NCI-H460 (cell line): ENCODE measurements at places on chromosomes 2 and 18.

GRCh38 chr2:9045595-9045994 is 42.1 kb upstream of the MBOAT2 start:
- no peak for DNase-seq

GRCh38 chr2:55618025-55618274 is 528 bp upstream of the PPP4R3B start:
- no peak for DNase-seq

- DNase-seq = no peak
Measured at GRCh38 chr2:98811766-98812165, 80.8 kb upstream of the MGAT4A start.

GRCh38 chr2:26710145-26710544 is 17.6 kb downstream of the KCNK3 start:
- no peak for DNase-seq

- DNase-seq = no peak
Measured at GRCh38 chr2:9366026-9366425, 57.3 kb downstream of the ITGB1BP1 start.

- no peak for DNase-seq
Measured at GRCh38 chr18:33577685-33578517, at the start of gene ASXL3. Gene ASXL3, plus strand, starts transcription at chr18:33578219. Its CDS starts 413 bp downstream, at chr18:33578632.

- no peak for DNase-seq
Measured at GRCh38 chr18:60247103-60247502, 125.5 kb downstream of the MC4R start.

DNA sequence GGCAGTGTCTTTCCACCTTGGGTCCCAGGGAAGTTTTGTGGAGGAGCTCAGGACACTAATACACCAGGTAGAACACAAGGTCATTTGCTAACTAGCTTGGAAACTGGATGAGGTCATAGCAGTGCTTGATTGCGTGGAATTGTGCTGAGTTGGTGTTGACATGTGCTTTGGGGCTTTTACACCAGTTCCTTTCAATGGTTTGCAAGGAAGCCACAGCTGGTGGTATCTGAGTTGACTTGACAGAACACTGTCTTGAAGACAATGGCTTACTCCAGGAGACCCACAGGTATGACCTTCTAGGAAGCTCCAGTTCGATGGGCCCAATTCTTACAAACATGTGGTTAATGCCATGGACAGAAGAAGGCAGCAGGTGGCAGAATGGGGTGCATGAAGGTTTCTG is 5.9 kb downstream of the CTLA4 start:
- DNase-seq = no peak

- no peak for DNase-seq
Measured at GRCh38 chr2:15820927-15821326, 119.4 kb upstream of the MYCN start.

- no peak for DNase-seq
Measured at GRCh38 chr18:42509750-42510415, 554.8 kb downstream of the PIK3C3 start.

GRCh38 chr2:24920809-24921441 is 888 bp upstream of the ADCY3 start:
- DNase-seq = no peak

DNA sequence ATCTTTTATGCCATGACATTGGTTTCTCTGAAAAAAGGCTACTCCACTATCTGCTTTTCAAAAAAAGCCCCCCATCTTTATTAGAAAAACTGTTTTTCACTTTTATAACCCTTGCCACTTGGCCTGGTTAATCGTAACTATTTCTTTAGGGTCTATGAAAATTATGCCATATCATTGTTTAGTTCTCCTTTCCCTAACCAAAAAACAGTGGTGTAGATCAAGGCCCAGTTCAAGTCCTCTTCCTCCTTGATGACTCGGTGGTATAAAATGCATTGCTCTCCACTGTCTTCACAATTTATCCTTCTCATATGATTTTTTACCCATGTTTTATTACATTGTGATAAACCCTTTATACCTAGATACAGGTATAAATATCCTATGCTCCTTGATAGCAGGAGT is 205.5 kb downstream of the ZNF521 start:
- no peak for DNase-seq

GRCh38 chr2:3432693-3433338 is 53.3 kb downstream of the TRAPPC12 start:
- no peak for DNase-seq

DNA sequence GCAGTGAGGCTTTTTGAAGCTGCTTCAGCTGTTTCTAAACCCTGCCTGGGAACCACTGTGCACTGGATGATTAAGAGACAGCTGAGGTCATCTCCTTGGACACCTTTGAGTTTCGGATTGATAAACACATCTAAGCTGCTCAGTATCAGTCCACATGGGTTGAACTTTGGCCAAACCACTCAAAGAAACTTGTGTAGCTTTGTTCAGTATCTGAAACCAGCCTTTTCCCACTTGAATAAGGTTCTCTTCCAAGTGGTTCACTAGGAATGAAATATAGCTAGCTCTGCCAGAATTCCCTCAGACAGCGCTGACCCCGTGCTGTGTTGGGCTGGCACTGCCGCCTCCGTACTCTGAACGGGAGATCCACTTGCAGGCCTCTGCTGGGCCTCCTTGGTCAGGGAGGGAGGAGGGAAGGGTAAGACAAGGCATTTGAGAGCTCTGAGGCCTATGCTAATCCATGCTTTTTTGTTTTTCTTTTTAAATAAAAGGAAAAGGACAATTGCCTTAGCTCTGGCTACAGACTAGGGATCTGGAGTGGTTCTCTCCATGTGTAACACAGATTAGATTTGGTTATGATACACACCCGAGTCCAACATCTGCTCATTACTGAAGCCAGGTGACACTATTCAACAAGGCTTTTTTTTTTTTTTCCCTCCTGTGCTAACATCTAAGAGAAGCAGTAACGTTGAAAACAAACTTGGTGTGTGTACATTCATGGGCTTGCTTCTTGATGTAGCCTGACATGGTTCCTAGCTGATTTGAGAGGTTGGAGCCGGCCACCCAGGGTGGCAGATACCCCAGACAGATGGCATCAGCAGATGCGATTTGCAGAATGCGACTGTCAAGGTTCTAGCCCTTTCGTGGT is 67.7 kb downstream of the NCK2 start:
- DNase-seq = no peak

- DNase-seq = peak; percentile 25
Measured at GRCh38 chr2:24482251-24482971, 8.6 kb upstream of the NCOA1 start.

DNA sequence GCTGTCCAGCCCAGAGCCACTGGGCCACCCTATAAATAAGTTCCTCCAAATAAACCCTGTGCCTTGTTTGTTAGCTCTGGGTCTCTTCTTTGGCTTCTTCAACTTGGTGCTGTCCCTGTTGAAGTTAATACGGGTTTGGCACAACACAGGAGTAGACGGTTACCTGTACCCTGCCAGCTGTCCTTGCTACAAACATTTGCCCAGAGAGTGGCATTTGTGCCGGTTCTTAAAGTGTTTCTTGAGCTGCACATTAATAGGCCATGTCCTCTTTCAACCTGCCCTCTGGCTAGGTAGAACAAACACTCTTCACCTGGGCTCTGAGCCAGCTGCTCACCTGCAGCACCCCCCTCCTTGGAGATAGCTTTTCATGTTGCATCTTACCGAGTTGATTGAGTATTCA is 139.2 kb downstream of the NEDD4L start:
- no peak for DNase-seq

DNA sequence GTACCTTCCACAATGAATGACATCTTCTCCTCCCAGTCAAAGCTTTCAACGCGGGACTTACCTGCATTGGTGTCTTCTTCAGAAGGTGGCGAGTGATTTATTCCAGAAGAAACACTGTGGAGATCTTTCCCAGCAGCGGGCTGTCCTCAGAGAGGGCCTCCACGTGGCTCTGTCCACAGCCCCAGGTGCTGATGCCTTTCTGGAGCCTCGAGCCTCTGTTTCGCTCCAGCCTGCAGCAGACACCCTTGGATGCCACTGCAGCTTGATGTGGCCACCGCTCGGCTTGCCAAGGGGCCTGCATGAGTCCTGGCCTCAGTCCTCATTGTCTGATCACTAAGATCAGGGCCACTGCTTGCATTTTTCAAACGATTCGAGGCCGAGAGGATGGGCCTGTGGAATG is 46.6 kb upstream of the GALR1 start:
- no peak for DNase-seq

DNA sequence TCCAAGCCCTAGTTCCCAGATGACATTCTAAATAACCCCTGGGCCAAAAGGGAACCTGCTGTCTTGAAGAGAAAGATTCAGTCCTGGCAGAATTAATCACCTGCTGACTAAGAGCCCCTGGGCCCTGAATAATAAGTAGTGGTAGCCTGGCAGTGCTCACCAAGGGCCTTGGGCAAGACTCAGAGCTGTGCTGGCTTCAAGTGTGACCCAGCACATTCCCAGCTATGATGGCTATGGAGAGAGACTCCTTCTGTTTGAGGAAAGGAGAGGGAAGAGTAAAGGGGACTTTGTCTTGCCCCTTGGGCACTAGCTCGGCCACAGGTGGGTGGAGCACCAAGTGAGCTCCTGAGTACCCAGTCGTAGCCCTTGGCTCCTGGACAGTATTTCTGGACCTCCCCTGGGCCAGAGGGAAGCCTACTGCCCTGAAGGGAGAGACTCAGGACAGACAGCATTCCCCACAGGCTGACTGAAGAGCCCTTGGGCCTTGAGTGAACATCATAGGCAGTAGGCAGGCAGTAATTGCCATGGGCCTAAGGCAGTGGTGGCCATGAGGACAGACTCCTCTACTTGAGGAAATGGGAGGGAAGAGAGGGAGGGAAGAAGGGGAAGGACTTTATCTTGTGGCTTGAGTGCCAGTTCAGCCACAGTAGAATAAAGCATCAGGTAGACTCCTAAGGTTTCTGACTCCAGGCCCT is 40.0 kb upstream of the INPP4A start:
- DNase-seq = no peak

DNA sequence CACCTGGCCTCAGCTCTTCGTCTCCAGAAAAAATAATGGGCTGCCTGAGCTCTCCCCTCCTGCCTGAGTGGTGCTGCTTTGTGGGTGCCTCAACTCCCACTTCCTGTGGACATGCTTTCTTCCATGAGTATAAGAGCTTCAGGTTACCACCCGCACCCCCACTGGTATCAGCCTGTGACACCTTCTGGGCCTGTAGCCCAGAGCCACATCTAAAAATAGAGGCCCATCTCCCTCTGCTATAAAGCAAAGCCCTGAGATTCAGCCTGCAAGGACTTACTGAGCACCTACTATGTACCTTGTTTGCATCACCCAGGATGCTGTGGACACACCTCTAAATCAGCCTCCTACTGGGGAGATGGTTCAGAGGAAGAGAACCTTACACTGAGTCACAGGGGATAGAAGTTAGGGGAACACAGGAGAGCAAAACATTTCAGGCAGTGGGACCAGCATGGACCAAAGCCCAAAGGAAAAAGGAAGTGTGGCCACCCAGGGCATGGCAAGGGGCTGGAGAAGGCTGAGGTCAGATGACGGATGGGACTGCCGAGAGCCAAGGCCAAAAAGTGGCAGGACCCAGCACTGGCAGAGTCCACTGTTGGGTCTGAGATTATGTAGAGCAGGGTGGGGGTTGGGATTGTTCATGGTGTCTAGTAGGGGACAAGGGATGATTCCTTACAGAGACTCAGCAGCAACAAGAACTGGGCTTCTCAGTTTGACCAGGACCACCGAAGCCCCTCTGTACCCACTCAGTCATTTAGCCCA is 123.7 kb upstream of the PPP1CB start:
- no peak for DNase-seq

GRCh38 chr2:20448246-20448976 is 1.5 kb downstream of the RHOB start:
- no peak for DNase-seq

- DNase-seq = no peak
Measured at GRCh38 chr2:207164006-207164831, 1.5 kb downstream of the KLF7 start.

GRCh38 chr2:239058766-239059165 is 210.9 kb downstream of the TWIST2 start:
- no peak for DNase-seq

DNA sequence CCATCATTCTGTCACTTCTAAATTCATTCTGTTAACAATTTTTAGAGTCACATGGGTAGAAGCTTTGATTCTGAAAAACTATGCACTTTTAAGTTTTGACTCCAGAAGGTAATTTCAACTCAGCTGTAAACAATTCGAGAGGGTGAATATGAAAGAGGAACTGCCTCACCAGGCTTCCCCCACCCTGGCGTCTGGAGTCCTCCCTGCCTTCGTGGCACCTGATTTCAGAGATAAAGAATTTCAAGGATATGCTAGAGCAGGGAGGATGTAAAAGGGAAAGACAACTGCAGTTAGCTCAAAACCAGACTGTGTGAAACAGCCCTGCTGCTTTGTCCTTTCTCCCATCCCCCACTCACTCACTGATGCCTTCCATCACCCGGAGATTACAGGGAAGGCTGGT is 40.7 kb downstream of the ONECUT2 start:
- DNase-seq = no peak

GRCh38 chr2:47097563-47097962 is 57.5 kb downstream of the STPG4 start:
- DNase-seq = no peak

- no peak for DNase-seq
Measured at GRCh38 chr2:239630618-239631286, 229.9 kb upstream of the HDAC4 start.

DNA sequence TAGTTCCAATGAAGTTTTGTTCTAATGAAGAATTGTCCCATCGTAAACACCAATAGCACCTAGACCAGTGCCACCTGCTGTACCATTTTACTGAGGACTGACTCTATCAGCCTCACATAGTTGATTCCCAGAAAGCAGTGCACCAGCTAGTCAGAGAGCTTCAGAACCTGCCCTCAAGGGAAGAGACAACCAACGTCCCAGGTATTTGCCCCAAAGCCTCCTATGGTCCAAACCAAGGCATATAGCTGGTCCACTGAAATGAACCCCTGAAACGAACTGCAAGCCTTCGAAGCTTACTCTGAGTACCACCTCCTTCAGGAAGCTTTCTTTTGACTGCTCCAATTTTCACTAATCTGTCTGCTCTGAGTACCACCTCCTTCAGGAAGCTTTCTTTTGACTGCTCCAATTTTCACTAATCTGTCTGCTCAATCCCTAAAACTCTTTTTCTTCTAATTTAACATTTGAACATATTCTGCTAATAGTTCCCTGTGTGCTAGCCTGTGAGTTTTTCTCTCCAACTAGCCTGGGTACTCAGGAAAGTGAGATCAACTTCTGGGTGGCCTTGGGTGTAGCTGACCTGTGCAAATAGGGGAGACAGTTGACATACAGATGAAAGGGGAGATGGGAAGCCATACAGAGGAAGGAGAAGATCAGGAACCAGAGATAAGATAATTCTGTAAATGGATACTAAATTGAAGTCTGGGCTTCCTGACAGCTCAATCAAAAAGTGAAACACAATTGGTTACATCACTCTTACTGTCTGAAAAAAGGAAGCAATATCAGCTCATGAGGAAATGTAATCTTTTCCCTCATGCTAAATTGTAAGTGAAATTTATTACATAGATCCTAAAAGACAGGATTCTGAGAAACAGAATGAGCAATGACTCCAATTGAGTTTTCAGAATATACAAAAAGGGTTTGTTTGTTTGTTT is 33.5 kb upstream of the EML4 start:
- no peak for DNase-seq

DNA sequence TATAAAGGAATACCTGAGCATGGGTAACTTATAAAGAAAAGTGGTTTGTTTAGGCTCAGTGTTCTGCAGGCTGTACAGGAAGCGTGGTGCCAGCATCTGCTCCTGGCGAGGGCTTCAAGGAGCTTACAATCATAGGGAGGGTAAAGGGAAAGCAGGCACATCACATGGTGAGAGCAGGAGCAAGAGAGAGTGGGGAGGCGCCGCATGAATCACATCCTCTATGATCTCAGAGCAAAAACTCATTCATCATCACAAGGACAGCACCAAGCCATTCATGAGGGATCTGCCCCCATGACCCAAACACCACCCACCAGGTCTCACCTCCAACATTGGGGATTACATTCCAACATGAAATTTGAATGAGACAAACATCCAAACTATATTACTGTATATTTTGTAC is 32.5 kb downstream of the R3HDM1 start:
- peak; percentile 5 for DNase-seq
